ENCODE measurements at places on chromosomes 5 and 9.
A peak's percentile ranks its signal among the peaks of the same experiment; 100 is the strongest.

DNA sequence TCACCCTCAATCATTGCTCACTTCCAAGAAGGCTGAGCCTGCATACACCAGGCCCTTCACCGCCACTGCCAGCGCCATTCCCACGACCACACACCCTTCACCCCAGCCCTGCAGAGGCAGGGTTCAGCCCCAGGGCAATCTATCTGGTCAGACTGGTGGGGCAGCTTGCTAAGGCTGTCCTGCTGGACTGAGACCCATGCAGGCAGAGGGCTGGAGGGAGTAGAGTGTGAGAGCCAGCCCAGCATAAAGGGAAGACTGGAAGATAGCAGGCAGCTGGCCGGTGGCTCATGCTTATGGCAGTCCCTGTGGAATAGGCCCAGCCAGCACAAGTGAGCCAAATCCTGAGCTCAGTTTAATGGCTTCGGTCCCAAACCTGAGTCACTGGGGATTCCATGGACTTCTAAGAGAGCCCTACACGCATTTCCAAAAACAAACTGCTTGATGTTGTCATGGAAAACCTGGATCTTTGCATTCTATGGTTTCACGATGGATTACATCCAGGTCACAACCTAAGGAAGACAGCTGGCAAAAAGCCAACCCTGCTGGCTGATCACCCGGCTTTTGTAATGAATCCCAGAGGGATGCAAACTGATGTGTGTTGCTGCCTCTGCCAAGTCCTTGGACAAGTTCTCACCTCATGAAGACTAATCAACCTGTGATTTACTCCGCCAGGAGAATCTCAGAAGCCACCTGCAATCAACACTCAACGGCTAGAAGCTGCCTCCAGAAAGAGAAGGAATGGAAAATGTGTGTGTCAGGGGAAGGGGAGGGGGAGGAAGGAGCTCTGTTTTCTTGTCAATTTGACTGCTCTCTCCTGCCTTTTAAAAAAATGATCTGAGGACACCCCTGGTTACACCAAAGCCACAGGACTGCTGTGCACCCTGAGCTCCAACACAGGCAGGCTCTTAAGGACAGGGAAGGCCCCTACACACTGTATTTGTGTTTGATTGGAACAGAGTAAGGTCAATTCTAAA, 143.6 kb downstream of the LHFPL2 start:
- peak; percentile 99 for DNase-seq

DNA sequence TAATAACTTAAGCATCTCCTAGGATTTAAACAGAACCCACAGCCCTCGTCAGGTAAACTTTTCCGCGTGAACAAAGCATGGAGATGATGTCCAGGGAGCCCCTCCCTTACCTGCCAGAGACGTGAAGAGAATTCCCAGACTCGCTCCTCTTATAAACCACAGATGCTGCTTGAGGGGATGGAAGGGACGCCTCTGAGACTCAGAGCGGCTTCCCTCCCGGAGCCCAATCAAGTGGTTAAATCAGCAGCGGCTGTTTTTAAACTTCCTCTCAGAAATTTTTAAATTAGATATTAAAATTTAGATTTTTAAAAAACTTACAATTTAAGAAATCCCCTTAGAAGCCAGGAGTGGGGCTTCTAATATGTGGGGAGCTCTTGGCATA, 71.8 kb downstream of the RAPGEF1 start:
- no peak for DNase-seq

DNA sequence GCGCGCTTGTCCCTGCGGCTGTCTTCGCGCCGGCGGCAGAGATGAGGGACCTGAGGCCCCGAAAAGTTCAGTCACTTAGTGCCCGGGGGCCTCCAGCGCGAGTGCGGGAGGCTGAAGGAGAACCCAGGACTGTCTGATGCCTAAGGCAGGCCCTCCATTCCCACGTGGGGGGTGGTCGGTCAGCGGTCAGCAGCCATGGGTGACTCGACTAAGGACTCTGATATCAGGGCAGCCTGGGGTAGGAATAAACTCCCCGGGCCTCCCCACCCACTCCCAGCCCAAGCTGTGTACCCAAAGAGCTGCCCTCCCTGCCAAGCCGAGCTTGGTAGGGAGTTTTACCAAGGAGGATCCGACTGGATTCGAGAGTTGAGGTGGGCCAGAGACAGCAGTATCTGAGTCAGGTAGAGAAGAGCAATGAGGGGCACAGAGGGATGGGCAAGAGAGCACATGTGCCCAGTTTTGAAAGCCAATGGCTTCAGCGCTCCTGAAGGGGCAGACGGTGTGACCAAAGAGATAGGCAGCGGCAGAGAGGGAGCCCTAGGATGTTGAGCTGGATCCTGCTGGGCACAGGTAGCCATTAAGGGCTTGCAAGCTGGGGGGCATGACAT, 787 bp downstream of the FGFR4 start:
- DNase-seq = no peak

DNA sequence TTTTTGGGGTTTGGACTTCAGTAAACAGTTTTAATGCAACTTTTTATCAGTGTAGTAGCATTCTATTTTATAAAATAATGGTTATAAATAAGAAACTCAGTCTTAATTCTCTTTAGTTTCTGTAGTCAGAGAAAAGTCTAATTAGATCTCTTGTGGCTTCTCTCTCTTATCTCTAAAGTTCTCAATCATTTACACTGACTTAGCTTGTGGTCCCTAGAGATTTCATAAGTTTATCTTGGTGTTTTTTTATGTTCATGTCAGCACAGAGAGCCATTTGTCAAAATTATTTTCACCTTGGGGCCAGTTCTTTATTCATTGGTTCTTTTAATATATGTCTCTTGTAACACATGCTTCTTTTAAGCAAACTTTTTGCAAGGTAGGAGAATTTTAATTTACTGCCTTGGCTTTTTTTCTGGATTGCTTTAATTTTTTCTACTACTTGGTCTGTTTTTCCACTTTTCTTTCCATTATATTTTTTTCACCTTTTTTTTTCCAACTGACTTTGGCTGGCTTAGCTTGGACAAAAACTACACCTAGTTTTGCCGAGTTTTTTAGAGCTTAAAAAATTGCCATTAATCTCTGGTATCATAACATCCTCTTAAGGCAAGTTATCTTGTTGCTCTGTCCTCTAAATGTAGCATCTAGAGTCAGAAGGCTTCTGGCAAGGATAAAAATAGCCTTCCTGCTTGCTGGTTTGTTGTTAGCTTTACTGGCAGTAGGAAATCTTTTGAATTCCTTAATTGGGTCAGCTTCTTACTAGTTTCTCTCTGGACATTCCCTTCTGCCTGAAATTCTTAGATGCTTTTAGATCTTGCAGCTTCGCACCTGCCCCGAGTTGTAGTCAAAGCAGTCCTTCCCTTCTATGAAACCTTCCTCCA, 35.3 kb downstream of the CPEB4 start:
- peak; percentile 48 for DNase-seq

- DNase-seq = no peak
These were observed 199.4 kb downstream of the ARRDC3 start for GRCh38 chr5:91183743-91184142.

GRCh38 chr9:98248737-98249474, 6.5 kb downstream of the TBC1D2 start:
- peak; percentile 62 for DNase-seq

DNA sequence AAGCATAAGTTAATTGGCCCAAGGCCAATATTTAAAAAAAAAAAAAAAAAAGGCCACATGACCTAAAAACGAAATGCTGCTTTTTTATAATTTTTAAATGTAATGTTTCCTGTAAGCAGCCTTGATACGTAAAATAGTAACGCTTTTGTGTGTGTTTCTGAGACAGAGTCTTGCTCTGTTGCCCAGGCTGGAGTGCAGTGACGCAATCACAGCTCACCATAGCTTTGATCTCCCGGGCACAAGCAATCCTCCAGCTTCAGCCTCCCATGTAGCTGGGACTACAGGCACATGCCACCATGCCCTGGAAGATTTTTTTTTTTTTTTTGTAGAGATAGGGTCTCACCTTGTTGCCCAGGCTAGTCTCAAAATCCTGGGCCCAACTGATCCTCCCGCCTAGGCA, 179.9 kb downstream of the EDIL3 start:
- no peak for DNase-seq

DNA sequence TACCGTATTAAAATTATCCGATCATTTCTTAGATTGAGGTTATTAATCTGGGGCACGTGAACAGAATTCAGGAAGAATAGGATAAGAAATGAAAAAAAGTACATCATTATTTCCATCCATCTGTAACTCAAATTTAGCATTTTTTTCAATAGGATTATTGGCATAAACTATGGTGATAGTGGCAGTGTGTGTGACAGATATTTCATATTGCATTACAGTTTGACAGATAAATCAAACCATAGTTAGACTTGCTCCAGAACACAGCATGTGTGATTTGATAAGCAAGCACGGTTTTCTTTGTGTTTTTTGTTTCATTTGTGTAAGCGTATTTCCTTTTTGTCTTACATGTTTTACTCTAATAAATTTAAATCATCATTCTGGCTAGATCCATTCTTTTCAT, 155.0 kb downstream of the CDH9 start:
- no peak for DNase-seq

DNA sequence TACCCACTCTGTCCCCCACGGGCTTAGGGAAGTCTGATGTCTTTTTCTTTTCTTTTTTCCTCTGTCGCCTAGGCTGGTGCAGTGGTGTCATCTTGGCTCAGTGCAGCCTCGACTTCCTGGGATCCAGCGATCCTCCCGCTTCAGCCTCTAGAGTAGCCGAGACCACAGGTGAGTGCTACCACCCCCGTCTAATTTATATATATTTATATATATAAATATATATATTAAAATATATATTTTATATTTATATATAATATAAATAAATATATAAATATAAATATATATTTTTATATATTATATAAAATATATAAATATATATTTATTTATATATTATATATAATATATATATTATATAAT, 3.3 kb upstream of the ANXA2R start:
- DNase-seq = no peak

DNA sequence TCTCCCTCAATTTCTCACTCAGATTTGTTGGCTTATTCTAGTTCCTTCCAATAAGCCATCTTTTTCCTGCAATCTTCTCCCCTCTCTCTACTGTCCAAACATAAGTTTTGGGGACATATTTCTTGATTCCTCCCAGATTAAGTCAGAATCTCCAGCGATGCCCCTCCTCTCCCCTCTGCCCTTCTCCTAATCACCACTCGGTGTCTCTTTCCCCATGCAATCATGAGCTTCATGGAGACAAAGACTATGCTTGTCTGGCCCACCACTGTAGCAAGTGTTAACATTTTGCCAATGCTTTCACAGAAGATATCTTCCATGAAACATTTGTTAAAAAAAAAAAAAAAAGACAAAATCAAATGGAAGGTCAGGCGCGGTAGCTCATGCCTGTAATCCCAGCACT, 42.4 kb downstream of the PDE6A start:
- DNase-seq = no peak

- no peak for DNase-seq
These were observed 33.5 kb upstream of the TRIM14 start for GRCh38 chr9:98152526-98152925.

- no peak for DNase-seq
These were observed 43.4 kb downstream of the COL15A1 start for GRCh38 chr9:98986866-98987651.

DNA sequence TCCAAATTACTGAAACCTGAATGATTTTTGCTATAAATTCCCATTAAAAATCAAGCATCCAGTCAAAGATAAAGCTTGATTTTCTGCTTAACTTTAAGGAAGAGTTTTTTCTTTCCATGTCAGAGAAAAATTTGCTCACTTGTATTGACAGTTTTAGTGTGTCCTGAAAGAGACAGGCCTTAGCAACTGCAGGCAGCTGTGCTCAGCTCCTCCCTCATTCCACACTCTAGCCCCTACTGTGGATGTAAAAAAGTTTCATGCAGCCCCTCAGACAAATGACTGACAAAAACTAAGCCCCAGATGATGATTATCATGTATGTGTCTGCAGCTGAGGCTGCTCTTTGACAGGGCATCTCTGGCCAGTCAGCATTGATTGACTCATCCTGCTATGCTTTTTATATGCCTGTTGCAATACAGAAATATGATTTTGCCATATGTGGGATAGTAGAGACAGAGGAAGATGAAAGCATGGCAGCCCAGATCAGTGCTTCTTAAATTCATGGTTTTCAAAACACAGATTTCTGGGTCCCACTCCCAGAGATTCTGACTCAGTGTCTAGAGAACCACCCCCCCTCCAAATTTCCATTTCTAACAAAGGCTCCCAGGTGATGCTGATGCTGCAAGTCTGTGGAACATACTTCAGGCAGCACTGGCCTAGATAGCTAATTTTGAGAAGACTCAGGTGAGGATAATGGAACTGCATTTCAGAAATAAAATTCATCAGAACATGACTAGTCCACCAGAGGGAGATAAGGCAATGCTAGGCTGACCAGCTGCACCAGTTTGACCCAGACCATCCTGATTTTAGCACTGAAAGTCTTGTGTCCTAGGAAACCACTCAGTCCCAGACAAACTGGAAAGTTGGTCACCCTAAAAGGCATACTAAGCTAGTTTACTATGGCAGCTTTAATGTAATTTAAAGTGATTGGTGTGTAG, 298.7 kb upstream of the KCNN2 start:
- no peak for DNase-seq

DNA sequence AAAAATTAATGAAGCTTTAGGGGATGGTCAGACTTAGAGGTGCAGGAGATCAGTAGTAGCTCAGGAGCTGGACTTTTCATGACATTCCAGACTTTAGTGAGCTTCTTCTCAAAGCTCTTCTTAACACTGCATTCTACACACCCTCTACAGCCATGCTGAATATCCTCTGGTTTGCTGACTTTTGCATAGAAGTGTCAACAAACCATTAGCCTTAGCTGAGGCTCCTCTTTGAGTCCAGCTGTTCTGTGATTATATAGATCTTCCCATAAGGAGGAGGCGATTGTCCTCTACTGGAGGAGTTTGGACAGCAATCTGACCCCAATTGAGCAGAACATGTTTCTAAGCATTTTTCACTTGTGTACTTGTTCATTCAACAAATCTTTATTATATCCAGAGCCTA, 75.0 kb upstream of the RUSC2 start:
- no peak for DNase-seq

DNA sequence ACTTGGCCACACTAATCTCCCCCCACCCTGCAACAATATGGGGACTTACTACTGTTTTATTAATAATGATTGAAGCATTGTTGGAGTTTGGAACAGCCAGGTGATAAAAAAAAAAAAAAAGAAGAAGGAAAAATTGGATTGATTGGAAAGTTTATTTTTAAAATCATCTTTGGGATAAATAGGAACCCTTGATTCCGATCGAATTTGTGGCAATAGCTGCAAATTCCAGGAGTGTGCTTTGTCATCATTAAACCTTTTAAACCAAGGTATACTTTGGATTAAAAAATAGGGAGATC, 907 bp upstream of the NR2F1 start:
- DNase-seq = no peak

DNA sequence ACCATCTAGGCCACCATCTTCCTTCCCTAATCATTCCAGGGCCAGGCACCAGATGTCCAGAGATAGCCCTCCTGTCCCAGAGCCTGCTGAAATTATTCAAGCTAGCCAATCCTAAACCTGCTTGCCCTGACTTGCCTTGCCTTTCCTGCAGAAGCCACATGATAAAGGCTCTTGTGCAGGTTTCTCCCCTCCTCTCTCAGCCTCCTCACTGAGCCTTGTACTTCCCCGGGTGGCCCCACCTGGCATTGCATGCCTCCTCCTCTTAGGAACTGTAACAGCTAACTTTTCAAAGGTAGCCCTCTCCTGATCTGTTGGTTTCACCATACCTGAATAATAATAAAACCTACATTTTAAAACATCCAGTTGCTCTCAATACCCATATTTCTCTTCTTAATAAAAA, 42.6 kb downstream of the DIRAS2 start:
- no peak for DNase-seq
